Activated naive CD4-positive, alpha-beta T cell (primary cell): ENCODE measurements at places on chromosomes 16 and 17.

GRCh38 chr17:11074451-11074850, 166.6 kb upstream of the SHISA6 start:
- no peak for DNase-seq

DNA sequence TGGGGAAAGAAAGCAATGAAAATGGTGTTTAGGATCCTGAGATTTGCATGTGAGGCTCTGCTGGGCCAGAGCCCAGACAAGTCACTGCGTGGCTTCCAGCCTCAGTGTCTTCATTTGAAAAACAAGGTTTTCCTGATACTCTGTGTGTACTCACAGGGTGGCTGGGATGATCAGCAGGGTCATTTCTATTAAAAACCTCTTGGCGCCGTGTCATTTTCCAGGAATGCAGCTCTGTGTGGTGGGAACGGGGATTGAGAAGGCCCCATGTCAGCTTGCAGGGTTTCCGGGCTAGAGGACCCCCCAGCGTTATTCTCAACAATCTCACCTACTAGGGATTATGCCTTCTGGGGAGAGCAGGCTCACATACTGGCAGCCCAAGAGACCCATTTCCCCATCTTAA, 73.5 kb downstream of the FOXL1 start:
- DNase-seq = no peak

DNA sequence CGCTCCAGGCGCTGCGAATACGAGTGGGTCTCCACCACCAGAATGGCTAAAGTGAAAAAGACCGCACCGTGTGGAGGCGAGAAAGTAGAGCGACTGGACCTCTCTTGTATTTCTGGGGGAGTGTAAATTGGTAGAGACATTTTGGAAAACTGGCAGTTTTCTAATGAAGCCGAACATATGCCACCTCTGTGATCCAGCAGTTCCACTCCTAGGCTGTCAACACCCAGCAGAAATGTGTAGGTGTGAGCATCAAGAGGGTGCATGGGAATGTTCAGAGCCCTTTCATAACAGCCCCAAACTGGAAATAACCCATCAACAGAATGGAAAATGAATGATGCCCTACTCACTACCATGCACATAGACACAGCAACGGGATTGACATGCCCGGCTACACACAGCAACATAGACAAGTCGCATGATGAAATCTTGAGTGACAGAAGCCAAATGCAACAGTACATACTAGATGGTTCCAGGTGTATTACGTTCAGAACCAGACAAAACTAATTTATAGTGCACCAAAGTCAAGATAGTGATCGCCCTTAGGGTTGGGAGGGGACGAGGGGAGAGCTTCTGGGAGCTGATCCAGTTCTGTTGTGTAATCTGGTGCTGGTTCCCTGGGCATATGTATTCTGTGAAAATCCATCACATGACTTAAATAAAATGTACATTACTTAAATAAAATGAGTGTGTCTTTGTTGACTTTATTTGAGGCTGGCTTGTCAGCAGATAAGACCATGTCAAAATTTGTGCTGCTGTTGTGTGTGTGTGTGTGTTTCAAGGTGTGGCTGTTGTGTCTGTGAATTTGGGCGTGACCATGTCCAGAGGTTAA, 877 bp upstream of the BCL7C start:
- DNase-seq = no peak

DNA sequence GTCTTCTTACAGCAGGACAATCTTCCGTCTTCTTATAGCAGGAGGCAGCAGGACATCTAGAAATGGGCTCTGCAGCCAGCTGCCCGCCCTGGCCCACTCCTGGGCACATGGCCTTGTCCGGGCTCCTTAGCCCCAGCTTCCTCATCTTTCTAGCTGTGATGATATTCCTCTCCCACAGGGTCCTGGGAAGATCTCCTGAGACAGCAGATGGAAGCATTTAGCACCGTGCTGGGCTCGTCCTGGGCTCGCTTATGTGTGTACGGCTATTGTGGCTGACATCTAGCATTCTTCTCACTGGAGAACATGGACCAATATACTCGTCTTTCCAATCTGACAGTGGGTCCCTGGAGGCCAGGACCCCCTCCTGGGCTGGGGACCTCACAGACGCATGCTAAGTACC, 48.5 kb downstream of the TIMM22 start:
- DNase-seq = no peak

GRCh38 chr16:2762711-2763110, 10.3 kb downstream of the SRRM2 start:
- DNase-seq = no peak

DNA sequence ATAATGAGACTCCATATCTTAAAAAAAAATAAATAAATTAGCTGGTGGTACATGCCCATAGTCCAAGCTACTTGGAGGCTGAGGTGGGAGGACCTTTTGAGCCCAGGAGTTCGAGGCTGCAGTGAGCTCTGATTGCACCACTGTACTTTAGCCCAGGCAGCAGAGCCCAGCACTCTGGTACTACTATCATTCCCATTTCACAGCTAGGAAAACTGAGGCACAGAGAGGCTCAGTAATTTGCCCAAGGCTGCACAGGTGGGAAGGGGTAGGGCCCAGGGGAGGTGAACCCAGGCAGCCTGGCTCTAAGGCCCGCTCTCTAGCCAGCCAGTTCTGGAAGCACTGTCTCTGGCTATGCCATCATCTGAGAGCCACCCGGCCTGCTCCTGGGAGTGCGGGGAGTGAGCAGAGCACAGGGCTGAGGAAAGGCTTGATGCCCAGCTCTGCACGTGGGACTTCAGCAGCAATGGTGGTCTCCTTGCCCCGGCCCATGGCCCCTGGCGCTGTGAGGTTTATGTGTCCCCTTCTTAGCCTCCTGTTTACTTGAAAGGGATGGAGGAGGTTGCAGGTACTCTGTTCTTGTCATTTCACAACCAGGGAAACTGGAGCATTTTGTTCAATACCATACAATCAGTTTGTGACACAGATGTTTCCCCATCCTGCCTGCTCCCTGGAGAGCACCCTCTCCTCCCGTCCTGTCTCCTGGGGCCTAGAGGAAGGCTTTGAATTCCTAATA, 222.3 kb downstream of the KATNIP start:
- no peak for DNase-seq

DNA sequence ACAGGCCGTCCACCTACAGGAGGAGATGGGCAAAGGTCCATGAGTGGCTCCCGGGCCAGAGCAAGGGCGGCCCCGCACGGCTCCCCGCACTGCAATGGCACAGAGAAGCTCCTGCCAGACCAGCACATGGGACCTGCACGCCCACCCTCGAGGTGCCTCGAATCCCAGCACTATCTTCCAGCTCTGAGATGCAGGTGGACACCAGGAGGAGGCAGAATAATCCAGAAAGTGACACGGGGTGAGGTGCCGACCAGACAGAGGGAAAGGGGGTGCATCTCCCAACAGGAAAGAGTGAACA, 26.5 kb upstream of the C16orf95 start:
- no peak for DNase-seq

DNA sequence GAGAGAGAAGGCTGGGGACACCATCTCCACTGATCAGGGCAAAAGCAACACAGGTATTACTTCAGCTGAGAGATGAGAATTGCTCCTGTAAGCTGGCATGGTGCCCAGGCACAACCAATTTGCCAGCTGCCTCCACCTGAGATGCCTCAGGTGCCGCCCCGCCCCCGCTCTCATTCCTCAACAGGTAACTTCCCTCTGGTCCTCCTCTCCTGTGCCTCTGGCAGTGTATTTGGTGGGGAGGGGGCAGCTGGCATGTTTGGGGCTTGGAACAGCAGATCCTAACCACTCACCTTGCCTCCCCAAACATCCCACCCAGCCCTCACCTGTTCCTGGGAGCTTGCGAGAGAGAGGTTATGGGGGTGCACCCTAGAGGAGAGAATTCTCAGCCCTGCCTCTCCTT, 2.9 kb upstream of the SRCIN1 start:
- no peak for DNase-seq

GRCh38 chr17:19368229-19368628, 5.7 kb upstream of the B9D1 start:
- no peak for DNase-seq

DNA sequence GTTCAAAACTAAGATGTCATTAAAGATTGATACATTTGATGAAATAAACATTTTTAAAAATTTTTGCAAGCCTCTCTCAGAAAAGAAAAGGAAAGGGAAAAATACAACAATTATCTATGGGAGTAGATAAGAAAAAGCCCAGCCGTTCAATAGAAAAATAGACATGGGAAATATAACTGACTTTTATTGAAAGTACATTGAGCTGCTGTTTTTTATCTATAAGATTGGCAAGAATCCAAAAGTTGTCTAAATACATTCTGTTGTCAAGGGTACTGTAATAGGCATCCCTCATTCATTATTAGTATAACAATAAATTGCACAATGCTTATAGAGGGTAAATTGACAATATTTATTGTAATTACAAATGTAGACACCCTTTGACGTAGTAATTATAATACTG, 38.4 kb upstream of the IRX6 start:
- no peak for DNase-seq

GRCh38 chr17:44333371-44333770, 8.7 kb upstream of the SLC25A39 start:
- no peak for DNase-seq

GRCh38 chr17:29591146-29591736, 1.7 kb upstream of the ANKRD13B start:
- DNase-seq = no peak
